Activated B cell treated with CpG ODN at 0.5 μM for 24 hours (primary cell): ENCODE measurements at places on chromosomes 7 and 10.

- H3K27ac ChIP-seq: peak overlapping the region; percentile 83
- H3K27me3 ChIP-seq: no peaks in the 10 kb centered on the region
- H3K4me1 ChIP-seq: peaks cover 82% of the 10 kb centered on the region
- H3K36me3 ChIP-seq: peaks cover 67% of the 10 kb centered on the region
- peak overlapping the region; percentile 2 for H3K4me3 ChIP-seq
Observed at GRCh38 chr7:106100863-106101629, 11.1 kb downstream of the SYPL1 start.

GRCh38 chr10:1198453-1199344 is 142.5 kb downstream of the WDR37 start:
- H3K4me1 ChIP-seq: no peaks in the 10 kb centered on the region
- H3K36me3 ChIP-seq: no peaks in the 10 kb centered on the region
- no peak overlapping the region for H3K4me3 ChIP-seq
- H3K27me3 ChIP-seq: peaks cover 8% of the 10 kb centered on the region

DNA sequence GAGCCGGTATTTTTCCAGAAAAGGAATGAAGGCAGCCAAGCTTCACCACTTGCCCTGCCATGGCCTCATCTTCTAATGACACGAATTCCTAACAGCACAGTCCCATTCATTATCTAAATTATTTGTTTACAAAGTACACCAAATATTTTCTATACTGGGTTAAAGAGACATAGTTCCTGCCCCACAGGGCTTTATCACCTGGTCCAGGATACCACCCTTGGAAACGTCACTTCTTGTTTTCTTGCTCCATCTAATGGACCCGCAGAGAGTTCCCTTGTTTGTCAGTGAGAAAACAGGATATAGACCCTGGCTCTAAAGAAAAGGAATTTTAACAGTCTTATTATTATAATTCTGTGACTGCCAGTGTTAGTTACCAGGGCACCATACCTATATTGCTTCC is 1165.4 kb downstream of the GATA3 start:
- no peak for DNase-seq
- no peaks in the 10 kb centered on the region for H3K36me3 ChIP-seq
- peaks cover 6% of the 10 kb centered on the region for H3K27me3 ChIP-seq
- no peak overlapping the region for H3K27ac ChIP-seq
- no peak overlapping the region for H3K4me3 ChIP-seq
- H3K4me1 ChIP-seq: no peaks in the 10 kb centered on the region

DNA sequence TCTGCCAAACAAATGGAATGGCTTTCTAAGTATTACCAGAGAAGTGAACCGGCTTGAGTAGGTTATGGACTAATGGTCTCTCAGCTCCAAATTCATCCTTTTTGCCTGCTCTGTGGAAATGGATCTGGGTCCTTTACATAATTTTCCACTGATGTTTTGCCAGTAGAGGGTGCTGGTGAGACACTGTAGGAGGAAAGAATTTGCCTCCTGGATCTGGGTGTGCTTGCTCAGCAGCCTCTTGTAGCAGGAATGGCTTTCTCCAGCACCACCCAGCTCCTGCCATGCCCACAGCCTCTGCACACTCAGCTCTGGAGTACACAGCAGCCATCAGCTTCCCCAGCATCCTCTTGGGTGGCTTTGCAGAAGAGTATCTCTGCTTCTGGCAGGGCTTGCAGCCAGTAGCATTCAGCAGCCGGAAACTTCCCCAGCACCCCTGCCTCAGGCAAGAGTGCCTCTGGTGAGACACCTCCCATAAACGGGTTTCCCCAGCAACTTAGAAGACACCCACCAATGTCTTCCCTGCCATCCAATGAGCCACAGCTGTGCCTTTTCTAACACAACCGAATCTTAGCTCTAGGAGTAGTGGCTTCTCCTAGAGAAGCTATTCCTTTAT is 235.0 kb upstream of the PLPP4 start:
- H3K27me3 ChIP-seq: no peaks in the 10 kb centered on the region
- H3K4me1 ChIP-seq: no peaks in the 10 kb centered on the region
- H3K36me3 ChIP-seq: no peaks in the 10 kb centered on the region
- no peak overlapping the region for H3K4me3 ChIP-seq
- H3K27ac ChIP-seq: no peak overlapping the region

GRCh38 chr7:155758348-155758747 is 53.9 kb downstream of the SHH start:
- no peaks in the 10 kb centered on the region for H3K27me3 ChIP-seq
- H3K27ac ChIP-seq: no peak overlapping the region
- no peak for DNase-seq
- H3K4me3 ChIP-seq: no peak overlapping the region
- H3K4me1 ChIP-seq: peaks cover 61% of the 10 kb centered on the region
- peaks cover 50% of the 10 kb centered on the region for H3K36me3 ChIP-seq

- H3K4me1 ChIP-seq: no peaks in the 10 kb centered on the region
- no peak for DNase-seq
- H3K36me3 ChIP-seq: no peaks in the 10 kb centered on the region
- H3K27me3 ChIP-seq: no peaks in the 10 kb centered on the region
Observed at GRCh38 chr10:90969121-90969534, 48.2 kb upstream of the ANKRD1 start.

DNA sequence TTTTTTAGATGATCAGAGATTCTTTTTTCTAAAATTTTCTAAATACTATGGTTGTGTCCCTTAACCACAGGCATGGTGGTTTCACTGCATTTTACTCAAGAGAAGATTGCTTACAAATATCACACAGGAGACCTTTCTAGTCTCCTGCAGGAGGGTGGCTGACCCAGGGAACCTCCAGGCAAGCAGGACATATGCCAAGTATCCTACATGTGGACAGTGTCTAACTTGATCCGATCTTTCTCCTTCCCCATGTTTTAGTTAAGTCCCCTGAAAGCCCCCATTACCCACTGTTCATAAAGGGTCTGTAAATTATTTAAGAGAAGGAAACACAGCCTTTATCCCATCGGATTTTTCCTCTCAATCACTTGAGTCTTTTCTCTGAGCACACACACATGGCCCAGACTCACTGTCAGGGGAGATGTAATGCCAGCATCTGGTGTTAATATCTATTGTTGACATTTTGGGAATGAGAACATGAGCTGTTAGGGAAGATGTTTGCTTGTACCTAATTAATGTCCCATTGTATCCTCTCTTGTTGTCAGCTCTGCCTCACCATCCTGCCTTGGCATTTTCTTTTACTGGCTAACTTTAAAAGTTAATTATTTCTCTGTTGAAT is 755.2 kb downstream of the AUTS2 start:
- H3K4me3 ChIP-seq: no peak overlapping the region
- DNase-seq: no peak
- no peaks in the 10 kb centered on the region for H3K27me3 ChIP-seq
- peaks cover 26% of the 10 kb centered on the region for H3K4me1 ChIP-seq
- no peak overlapping the region for H3K27ac ChIP-seq

DNA sequence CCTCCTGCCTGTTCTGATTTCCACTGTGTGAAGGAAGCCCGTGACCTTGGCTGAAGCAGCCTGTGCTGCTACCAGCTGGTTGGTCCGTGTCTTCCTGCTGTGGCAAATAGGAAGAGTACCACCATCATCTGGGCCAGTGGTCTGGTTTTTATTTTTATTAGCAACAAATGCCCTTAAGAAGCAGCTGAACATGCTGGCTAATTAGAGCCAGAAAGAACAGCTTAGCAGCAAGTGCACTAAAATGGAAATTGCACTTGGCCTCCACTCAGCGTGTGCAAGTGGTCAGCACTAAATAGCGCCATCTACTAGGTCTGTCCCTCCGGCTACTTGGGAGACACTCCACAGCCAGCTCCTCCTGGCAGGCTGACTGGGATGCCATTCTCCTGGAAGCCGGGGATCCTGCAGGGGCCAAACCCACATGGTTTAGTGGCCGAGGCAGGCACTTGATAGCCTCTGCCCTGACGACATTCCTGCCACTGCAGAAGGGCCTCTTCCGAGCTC is 690.3 kb upstream of the FOXK1 start:
- peaks cover 4% of the 10 kb centered on the region for H3K27me3 ChIP-seq
- no peak for DNase-seq
- H3K27ac ChIP-seq: no peak overlapping the region

DNA sequence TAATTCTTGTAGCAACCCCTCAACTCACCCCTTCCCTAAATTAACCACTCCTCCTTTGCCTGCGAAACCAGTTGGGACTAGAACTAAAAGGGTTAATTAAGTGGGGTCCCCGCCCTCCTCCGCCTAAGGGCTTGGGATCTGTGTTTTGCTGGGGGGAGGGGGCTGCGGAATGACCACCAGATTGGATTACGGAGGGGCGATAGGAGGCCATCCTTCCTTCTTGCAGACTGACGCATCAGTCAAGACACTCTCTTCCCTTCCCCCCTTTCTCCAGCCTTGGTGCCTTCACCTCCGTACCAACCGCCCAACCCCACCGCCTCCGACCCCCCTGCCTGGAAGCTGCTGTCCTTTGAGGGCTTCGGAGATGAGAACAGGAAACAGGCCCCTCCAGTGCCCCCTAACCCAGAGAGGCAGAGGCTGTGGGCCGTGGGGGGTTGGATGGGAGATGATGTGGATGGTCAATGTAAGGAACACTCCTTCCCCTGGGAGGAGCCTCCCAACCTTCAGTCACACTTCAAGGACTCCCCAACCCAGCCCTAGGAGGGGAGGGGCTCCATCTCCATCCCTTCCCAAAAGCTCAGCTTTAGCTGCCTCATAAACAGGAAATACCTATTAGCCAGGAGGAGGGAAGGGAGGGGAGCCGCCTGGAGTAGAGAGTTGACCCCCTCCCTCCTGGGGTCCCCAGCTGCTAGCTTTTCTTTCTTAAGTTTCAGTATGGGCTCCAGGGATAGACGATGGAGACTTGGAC is 997 bp upstream of the LDB1 start:
- peak overlapping the region; percentile 92 for H3K27ac ChIP-seq
- no peak for DNase-seq
- peaks cover 2% of the 10 kb centered on the region for H3K36me3 ChIP-seq
- peak overlapping the region; percentile 94 for H3K4me3 ChIP-seq
- peaks cover 47% of the 10 kb centered on the region for H3K4me1 ChIP-seq

- DNase-seq: no peak
- H3K36me3 ChIP-seq: peaks cover 4% of the 10 kb centered on the region
- H3K4me3 ChIP-seq: peak overlapping the region; percentile 96
- H3K27ac ChIP-seq: peak overlapping the region; percentile 76
- H3K27me3 ChIP-seq: no peaks in the 10 kb centered on the region
Observed at GRCh38 chr10:73999703-74000102, 1.8 kb downstream of the VCL start.

DNA sequence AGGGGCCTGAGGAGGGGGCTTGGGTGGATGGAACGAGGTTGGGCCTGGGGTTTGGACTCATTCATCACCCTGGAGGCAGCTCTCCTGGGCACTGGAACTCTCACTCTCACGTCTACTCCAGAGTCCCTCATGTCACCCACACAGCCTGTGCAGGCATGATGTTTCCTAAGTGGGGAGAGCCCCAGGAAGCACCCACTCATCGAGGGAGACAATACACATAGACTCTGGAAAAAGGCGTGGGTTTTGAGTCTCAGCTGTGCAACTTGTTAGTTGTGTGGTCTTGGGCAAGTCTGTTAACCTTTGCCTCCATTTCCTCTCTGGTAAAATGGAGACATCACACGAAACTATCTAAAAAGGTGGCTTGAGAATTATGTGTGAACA is 25.9 kb upstream of the RBM20 start:
- no peaks in the 10 kb centered on the region for H3K36me3 ChIP-seq
- H3K4me1 ChIP-seq: peaks cover 14% of the 10 kb centered on the region
- no peaks in the 10 kb centered on the region for H3K27me3 ChIP-seq
- no peak overlapping the region for H3K27ac ChIP-seq
- no peak for DNase-seq
- no peak overlapping the region for H3K4me3 ChIP-seq

DNA sequence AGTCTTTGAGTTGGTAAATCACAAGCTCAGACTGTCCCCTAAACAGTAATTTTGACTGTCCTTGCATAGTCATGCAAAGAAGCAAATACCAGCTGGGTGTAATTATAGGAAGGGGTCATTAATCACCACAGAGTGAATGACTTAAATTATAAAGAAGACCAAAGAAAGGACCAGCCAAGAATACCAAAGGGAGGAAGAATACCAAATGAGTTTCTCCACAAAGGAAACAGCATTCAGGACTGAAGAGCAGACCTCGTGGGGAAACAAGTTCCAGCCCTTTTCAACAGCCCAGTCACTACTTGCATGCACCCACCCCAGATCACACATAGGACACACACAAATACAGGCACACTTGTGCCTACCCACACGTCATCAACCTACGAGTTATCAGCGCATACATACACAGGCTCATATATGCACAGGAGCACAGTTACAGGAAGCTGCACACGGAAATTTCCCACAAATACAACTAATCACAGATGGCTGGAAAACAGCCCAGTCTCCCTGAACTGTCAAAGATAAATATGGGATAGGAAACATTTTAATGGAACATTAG is 77.6 kb downstream of the DENND2A start:
- DNase-seq: no peak
- no peak overlapping the region for H3K4me3 ChIP-seq
- H3K27ac ChIP-seq: no peak overlapping the region
- no peaks in the 10 kb centered on the region for H3K36me3 ChIP-seq
- H3K4me1 ChIP-seq: no peaks in the 10 kb centered on the region

GRCh38 chr7:55484241-55484640 is 88.1 kb downstream of the VOPP1 start:
- H3K4me3 ChIP-seq: no peak overlapping the region
- peaks cover 17% of the 10 kb centered on the region for H3K4me1 ChIP-seq
- no peak for DNase-seq
- no peaks in the 10 kb centered on the region for H3K27me3 ChIP-seq
- peaks cover 89% of the 10 kb centered on the region for H3K36me3 ChIP-seq

- no peaks in the 10 kb centered on the region for H3K27me3 ChIP-seq
- H3K27ac ChIP-seq: no peak overlapping the region
- no peak overlapping the region for H3K4me3 ChIP-seq
- DNase-seq: no peak
Observed at GRCh38 chr10:70952401-70952800, 64.0 kb upstream of the PCBD1 start.

DNA sequence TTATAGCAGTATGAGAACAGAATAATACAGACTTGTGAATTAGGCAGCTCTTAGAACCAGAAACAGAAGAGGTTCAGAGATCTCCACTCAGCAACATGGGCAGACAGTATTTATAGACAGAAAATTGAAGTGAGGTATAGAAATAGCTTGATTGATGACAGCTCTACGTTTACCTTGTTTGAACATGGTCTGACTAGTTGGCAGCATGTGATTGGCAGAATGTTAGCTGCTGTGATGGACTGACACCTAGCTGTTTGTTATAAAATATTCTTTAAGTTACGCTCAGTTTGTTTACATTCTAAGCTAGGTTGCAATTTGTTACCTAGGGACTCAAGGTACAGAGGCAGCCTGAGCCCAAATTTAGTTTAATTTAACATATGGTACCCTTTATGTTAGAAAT is 73.7 kb upstream of the TMEM229A start:
- no peak overlapping the region for H3K27ac ChIP-seq
- no peak overlapping the region for H3K4me3 ChIP-seq

GRCh38 chr10:178208-178607 is 43.0 kb downstream of the ZMYND11 start:
- peaks cover 19% of the 10 kb centered on the region for H3K36me3 ChIP-seq
- no peak overlapping the region for H3K4me3 ChIP-seq
- H3K4me1 ChIP-seq: peaks cover 6% of the 10 kb centered on the region
- no peaks in the 10 kb centered on the region for H3K27me3 ChIP-seq
- DNase-seq: no peak
- no peak overlapping the region for H3K27ac ChIP-seq
